Gastroesophageal sphincter (tissue), 4 donors: ENCODE measurements at places on chromosomes 3 and 15. TPM values are rescaled to one million over a fixed set of nuclear protein-coding genes. Genes with fewer than 3 reads are reported as not detected.

The CCR8 gene
- not detected for total RNA-seq

The UBAP1L gene
- 7.5 TPM for total RNA-seq

The AHSG gene
- total RNA-seq, result not detected

The NLGN1 gene
- 26.4 TPM for total RNA-seq

DNA sequence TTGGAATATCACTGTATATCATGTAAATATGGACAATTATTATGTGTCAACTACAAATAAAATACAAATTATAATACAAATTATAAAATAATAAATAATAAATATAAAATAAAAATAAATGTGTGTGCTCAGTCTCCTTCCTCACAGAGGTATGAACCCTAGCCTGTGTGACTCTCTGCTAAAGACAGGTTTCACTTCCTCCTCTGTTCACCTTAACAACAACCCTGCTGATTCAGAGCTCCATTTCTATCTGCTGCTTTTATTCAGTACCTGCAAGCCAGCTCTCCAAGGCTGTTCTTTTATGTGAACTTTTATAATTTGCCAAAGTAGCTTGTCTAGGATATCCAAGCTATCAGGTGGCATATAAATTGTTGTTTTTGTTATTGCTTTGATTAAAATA lies 610.7 kb upstream of the GRM7 start:
- H3K4me3 ChIP-seq, result no peak overlapping the region
- H3K36me3 ChIP-seq, result no peaks in the 10 kb centered on the region
- no peak for ATAC-seq
- H3K27ac ChIP-seq, result no peak overlapping the region
- H3K4me1 ChIP-seq, result no peaks in the 10 kb centered on the region

- H3K4me3 ChIP-seq, result no peak overlapping the region
- H3K27ac ChIP-seq, result no peak overlapping the region
- no peaks in the 10 kb centered on the region for H3K4me1 ChIP-seq
- H3K36me3 ChIP-seq, result no peaks in the 10 kb centered on the region
- no peak for ATAC-seq
- no peaks in the 10 kb centered on the region for H3K27me3 ChIP-seq
Observed at GRCh38 chr3:25885544-25885943, 95.7 kb downstream of the OXSM start.

- peak; percentile 62 for ATAC-seq
- peak within 1 kb of the TSS; percentile 36 for H3K27ac ChIP-seq
- H3K4me3 ChIP-seq, result peak within 1 kb of the TSS; percentile 57
Observed at GRCh38 chr3:38039101-38039898, at the start of gene DLEC1. DLEC1 (plus strand) TSS chr3:38039208; CDS start chr3:38039226, 18 bp downstream.

DNA sequence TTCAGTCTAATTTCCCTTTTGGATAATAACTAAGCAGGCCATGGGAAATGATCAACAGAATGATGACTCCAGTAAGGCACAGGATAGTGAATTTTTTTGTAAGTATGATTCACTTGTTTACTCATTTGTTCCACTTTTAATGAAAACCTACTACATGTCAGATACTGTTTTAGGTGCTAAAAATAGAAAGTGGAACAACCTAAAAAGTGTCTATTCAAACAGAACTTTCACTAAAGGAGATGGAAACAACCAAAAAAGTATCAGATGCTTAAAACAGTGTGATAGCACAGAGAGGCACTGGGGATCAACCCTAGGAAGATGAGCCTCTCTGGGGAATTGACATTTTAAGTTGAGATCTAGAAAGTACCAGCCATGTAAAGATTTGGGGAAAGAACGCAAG lies 11.1 kb downstream of the RYK start:
- no peaks in the 10 kb centered on the region for H3K27me3 ChIP-seq
- H3K4me1 ChIP-seq, result peaks cover 89% of the 10 kb centered on the region
- H3K36me3 ChIP-seq, result no peaks in the 10 kb centered on the region

- H3K27me3 ChIP-seq, result no peaks in the 10 kb centered on the region
- no peak overlapping the region for H3K27ac ChIP-seq
- H3K4me3 ChIP-seq, result no peak overlapping the region
- no peak for ATAC-seq
Observed at GRCh38 chr3:120853416-120853815, 54.6 kb upstream of the STXBP5L start.

GRCh38 chr3:157226173-157226847 lies 66.4 kb upstream of the CCNL1 start:
- no peak for ATAC-seq
- no peaks in the 10 kb centered on the region for H3K4me1 ChIP-seq
- no peak overlapping the region for H3K4me3 ChIP-seq
- H3K36me3 ChIP-seq, result no peaks in the 10 kb centered on the region
- no peak overlapping the region for H3K27ac ChIP-seq

DNA sequence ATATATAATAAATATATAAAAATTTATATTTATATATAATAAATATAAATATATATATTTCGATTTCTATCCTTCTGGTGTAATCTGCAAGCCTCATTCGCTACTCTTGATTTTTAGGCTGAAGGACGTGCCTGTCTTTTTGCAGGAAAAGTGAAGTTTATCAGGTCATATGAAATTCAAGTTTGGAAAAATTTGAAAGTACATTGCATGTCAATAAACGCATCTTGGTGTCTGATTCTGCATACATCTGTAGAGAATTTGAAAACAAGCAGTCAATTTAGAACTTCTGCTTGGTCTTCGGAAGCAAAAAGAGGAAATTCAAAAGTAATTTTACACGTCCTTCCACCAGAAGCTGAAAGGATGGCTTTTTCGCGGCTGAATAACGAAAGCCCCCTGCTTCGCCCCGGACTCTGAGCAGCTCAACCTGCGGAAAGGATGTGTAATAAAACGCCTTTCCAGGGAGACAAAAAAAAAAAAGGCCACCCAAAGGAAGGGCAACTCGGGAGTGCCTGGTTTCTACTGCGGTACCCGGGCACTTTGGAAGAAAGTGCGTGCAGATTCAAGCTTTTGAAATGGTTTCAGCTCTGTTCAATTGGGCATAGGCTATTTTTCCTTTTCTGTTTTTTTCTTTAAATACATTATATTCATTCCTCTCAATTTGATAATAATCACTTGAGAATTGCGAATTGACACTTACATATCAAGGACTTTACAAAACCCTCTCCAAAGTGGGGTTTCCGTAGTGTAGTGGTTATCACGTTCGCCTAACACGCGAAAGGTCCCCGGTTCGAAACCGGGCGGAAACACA lies 1.5 kb upstream of the MYNN start:
- H3K36me3 ChIP-seq, result no peaks in the 10 kb centered on the region
- H3K4me3 ChIP-seq, result peak overlapping the region; percentile 69
- H3K27ac ChIP-seq, result peak overlapping the region; percentile 99
- peaks cover 32% of the 10 kb centered on the region for H3K4me1 ChIP-seq
- peak; percentile 22 for ATAC-seq

DNA sequence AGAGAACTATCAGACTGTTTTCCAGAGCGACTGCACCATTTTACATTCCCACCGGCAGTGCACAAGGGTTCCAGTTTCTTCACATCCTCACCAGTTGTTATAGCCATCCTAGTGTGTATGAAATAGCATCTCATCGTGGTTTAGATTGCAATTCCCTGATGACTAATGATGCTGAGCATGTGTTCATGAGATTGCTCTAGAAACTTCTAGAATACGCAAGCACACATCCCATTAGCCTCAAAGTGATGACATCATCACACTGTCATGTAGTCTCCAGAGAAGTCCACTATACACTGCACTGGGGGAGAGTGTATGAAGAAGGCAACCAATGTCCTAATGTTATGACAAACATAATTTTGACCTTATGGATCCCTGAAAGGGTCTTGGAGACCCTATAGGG lies 30.1 kb downstream of the FBLN2 start:
- no peak overlapping the region for H3K4me3 ChIP-seq
- no peaks in the 10 kb centered on the region for H3K27me3 ChIP-seq
- no peak for ATAC-seq

- ATAC-seq, result peak; percentile 58
- H3K27ac ChIP-seq, result no peak overlapping the region
- no peak overlapping the region for H3K4me3 ChIP-seq
Observed at GRCh38 chr3:177615015-177615414, 417.7 kb upstream of the TBL1XR1 start.
